ENCODE measurements at places on chromosomes 3 and 15.
A peak's percentile ranks its signal among the peaks of the same experiment; 100 is the strongest.

DNA sequence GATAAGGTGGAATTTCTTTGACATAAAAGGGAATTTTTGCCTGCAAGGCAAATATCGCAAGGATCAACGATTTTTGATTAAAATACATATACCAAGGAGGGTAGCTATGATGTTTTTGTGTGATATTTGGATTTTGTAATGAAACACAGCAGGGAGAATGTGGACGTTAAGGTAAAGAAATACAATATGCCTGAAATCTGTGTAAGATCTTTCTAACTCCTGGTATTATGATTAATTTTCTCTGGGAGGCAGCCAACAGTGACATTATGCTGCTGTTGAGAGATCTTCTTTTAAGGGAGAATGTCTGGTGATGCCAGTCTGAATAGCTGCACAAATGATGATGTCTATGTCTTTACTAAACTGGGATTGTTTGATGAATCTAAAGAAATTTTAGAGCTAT is 972.2 kb downstream of the SQOR start:
- no peak for DNase-seq

DNA sequence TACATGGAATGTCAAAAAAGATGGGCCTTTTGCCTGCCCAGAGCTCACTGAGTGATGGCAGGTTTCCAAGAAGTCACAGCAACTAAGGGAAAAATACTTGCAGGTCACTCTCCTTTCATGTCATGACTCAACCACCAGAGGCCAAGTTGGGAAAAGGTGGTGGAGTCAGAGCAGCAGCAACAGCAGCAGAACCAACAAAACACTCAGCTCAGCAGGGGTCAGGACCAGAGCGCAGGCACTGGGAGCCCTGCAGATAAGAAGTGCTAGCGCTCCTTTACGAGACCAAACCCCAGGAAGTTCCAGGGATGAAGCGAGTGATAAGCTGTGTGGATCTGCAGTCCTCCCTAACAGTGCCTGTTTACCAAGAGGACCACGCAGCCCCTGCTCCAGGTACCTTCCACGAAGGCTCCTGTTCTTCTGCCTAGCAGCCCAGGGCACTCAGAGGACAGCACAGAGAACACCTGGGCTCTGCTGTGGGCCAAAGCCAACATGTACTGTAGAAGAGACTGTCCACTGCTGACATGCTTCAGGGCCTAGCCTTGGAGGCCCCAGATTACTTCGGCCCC is 26.0 kb downstream of the POC1A start:
- DNase-seq, result no peak

GRCh38 chr3:126613479-126614188 is 41.3 kb downstream of the TXNRD3 start:
- DNase-seq, result no peak

DNA sequence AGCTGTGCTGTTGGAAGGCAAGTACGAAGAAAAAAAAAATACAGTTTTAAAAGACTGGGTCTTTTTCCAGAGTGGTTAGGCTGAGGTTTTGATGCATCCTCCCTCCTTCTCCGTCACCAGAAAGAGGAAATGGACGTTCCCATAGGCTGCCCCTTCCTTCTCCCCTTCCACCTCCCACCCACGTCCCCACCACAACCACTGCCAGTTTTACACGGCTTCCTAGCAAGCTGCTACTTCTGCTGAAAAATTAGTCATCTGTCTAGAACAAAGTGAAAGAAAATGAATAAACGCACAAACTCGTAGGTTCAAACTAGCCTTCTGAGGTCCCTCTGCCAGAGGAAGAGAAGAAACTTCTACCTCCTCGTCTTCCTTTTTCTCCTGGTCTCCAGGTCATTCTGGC is 71.6 kb upstream of the RPL35A start:
- DNase-seq, result no peak

DNA sequence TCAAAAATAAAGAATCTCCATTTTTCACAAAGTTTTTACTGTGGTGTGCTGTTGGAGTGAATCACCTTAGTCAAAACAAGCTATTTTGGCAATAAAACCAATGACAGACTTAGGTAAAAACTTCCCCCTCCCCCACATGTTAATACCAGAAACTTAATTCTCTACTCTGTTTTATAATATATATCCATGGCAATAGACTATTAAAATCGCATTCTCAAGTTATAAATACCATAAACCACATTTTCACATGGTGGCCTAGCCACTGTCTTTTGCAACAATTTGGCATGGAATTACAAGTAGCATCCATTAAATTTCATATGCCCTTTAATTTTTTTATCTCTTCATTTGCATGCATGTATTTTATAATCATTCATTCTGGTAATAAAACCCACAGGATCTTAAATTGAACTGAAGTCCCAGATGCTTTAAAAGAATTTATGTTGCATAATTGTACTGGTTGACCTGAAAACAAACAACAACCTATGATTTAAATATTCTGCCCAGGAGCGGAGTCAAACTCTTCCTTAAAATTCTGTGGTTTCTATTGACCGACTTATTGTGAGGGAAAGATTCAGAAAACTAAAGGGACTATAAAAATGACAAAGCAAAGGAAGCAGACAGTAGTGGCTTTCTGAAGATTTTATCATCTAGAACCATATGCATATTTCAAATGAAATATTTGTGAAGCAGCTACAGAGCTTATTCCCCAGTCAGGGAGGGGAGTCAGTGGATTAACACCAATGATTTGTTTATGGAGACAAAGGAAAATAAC is 229.0 kb upstream of the TBL1XR1 start:
- no peak for DNase-seq

- DNase-seq, result no peak
Observed at GRCh38 chr3:93924491-93924890, 49.2 kb downstream of the PROS1 start.

DNA sequence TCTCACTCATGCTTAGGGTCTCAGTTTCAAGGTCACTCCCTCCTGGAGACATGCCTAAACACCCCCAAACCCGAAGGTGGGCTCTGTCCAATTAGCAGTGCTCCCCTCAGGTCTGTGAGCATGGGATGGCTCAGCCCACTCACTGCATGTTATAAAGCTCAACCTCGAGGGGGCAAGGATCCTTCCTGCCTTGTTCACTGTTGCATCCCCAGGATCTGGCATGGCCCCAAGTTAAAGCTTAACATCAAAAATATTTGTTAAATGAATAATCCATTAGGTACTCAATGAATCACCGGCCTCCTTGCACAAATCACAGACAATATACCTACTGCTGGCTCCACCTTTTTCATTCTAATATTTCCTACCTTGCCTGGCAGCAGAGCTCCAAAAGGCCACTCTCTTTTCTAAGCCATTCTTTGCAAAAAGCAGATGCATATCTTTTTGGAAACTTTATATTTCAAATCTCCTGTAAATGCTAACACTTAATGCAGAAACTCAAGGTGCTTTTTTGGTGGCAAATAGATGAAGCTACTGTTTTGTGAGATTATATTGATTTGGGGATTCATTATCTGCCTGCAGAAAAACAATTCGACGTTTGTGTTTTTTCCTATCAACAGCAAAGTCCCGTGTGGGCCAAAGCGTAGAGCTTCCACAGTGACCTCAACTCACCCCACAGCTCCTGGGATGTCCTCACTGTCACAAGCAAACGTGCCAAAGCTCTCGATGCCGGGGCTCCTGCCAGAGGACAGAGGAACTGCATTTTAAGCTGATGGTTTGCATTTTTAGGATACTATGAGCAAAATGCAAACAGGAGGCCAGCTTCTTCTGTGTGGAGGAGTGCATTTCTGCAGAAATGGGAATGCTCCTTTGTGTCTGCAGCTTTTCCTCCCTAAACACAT is 35.4 kb downstream of the PCOLCE2 start:
- no peak for DNase-seq

DNA sequence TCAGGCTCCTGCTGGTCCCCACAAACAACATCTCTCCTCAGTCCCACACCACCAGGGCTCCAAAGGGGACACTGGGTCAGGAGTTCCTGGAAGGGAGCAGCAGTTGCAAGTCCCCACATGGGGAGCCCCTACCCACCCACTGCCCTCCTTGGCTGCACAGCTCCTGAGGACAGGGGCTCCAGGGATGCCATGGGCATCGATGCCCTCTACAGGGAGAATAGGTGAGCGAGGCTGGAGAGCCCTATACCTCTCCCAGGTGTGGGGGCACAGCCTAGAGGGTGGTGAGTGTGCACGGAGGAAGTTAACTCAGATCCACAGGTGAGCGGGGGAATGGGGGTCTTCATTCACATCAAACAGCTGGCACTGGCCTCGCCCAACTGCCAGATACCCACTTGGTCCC is 141.2 kb upstream of the LINGO1 start:
- no peak for DNase-seq

DNA sequence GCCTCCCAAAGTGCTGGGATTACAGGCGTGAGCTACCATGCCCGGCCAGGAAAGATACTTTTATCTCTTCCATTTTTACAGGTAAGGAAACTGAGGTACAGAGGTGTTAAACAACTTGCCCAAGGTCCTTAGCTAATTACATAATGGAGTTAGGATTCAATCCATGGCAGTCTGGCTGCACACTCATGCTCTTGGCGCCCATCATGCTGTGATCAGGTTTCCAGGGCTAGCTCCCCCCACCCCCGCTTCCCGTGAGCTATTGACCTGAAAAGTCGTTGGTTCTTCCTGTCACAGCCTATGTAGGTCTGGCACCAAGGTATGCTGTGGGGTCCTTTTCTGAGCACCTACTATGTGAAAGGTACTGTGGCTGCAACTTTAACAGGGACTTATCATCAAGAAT is 55.9 kb upstream of the LARS2 start:
- DNase-seq, result no peak

- DNase-seq, result no peak
Observed at GRCh38 chr3:170360466-170360865, 3.0 kb downstream of the SKIL start.

DNA sequence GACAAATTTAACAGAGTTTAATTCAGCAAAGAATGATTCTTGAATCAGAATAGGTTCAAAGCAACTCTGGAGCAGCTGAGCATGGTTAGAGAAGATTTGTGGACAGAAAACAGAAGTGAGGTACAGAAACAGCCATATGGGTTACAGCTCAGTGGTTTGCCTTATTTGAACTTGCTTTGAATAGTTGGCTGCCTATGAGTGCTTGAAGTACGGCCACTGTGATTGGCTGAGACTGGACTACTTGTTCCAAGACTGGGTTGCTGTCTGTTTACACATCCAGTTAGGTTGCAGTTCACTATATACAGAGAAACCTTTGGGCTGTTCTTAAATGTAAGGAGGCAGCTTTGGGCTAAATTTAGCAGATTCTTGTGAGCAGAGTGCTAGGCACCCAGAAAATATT is 79.4 kb upstream of the CADPS start:
- DNase-seq, result no peak

- DNase-seq, result no peak
Observed at GRCh38 chr15:29309139-29309538, 39.5 kb upstream of the NSMCE3 start.

GRCh38 chr3:50602595-50603191 is 8.9 kb downstream of the CISH start:
- peak; percentile 6 for DNase-seq

- DNase-seq, result no peak
Observed at GRCh38 chr3:37967260-37967881, 23.2 kb upstream of the VILL start.

DNA sequence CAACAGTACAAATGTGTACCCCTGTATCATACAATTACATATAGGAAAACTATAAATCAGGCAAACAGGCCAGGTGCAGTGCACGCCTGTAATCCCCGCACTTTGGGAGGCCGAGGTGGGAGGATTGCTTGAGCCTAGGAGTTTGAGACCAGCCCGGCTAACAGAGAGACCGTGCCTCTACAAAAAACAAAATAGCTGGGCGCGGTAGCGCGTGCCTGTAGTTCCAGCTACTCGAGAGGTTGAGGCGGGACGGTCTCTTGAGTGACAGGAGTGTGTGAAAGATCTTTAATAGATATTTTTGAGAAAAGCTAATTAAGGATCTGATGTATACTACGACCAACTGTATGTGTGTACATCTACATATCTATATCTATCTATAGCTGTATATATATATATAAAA is 33.8 kb upstream of the BDH1 start:
- no peak for DNase-seq

DNA sequence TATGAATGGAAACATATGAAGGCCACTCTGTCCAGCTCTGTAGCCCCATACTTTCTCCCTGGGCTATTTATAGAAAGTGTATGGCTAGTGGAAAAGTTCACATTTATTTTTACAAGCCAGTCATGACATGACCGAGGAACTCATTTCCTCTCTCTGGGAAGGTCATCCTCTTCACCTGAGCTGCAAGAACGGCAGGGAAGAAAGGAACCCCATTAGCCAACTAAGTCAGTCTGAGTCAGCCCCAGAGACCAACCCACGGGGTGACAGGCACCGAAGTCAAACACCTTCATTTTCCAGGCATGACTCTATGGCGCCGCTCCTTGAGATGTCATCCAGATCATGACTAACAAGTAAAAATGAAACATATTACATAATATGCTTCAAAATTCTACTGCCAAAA is 4.8 kb downstream of the PAQR9 start:
- no peak for DNase-seq

DNA sequence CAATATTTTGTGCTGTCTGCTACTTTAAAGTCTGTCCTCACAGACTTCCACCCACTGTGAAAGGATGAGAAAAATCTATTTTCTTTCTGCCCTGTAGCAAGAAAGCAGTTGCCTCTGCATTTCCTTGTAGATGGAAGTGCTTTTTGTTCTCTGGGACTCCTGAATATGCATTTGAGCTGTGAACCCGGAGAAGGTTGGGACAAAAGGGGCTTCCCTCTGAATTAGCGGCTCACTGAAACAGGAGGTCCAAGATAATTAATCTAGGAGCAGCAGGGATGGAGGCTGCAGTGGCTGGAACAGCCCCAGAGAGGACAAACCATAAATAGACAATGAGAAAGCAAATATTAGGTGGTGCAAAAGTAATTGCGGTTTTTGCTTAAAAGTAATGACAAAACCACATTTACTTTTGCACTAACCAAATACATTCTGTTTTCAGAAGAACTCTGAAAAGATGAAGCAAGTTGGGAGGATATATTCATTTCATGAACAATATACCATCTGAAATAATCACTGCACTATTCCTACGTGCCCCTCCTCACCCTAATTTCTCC is 143.4 kb upstream of the KBTBD8 start:
- DNase-seq, result no peak

- DNase-seq, result no peak
Observed at GRCh38 chr3:101807888-101808287, 28.9 kb downstream of the NXPE3 start.

GRCh38 chr15:64892847-64893403 is 18.8 kb upstream of the ANKDD1A start:
- DNase-seq, result no peak

DNA sequence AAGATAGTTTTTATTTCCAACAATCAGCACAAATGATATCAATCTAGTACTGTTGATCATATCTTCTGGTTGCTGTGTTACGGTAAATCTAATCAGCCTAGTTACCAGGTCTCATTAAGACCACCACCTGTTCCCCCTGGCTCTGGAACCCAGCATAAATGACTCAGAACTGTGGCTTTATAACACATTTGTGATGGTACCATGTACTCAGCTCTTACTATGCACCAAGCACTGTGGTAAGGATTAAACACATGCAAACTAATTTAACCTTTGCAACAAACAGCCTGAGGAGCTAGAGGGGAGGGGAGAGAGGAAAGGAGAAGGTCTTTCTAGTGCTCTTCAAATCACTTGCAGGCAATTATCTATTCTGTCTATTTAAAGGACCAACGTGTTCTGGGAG is 173.9 kb upstream of the LMCD1 start:
- no peak for DNase-seq

Data from DMS153 (cell line).